CD4-positive, alpha-beta T cell treated with Interleukin-10 for 1 hour (primary cell): ENCODE measurements at places on chromosomes 2 and 18.
A peak's percentile ranks its signal among the peaks of the same experiment; 100 is the strongest.

DNA sequence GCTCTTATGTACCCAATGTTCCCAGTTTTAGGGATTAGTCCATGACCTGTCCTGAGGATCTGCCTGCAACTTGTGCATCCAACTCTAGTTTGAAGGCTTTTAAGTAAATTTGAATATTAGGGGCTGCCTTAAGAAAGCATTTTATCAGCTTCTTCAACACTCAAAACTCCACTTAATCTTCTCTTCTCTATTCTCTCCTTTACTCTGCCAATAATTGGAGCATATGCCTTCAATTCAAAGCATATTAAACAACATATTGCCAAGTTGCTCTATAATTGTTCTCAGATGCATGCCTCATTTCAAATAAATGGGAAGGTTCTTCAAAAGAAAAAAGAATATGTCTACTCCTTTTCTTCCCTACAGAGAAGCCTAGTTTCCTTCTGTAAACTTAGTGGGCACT is 84.8 kb upstream of the NCKAP5 start:
- DNase-seq = no peak

DNA sequence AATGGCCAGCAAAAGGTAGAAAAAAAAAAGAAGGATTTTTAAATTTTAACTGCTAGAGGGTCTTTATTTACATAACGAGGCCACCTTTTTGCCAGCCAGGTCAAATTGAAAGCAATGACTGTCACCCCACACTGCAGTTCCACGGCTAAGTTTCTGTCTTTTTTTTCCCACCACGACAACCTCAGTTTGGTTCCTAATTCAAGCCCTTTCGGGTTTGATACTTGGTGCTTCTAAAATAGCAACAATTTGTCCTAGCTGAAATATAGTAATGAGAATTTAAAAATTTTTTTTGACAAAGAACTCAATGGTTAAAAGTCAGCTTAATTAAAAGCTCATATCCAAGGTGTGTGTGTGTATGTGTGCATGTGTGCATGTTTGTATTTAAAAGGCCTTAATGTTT is 16.4 kb upstream of the NMS start:
- no peak for DNase-seq

DNA sequence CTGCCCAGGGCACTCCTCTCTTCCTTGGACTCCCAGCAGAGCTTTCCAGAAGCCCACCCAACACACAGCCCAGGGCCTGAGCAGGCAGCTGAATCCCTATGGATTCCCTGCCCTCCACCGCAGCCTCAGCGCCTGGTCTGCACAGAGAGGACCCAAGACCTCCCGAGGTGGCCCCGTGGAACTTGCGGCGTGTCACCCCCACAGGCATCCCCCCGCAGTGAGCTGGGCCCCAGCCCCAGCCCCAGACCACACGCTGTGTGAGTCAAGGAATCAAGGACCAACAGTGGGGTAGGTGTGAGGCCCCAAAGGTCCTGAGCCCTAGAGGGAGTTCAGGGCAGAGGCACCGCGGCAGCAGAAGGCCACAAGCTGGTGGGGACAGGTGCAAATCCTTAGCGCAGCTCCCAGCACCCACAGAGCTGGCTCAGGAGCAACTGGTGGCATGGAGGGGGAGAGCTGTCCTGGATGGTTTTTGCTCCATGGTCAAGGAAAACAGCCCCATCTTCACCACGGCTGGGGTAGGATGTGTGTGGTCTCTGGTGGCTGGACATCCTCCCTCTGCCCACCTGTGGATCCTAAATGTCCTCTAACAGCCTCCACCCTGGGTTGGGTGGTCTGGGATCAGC is 8.5 kb downstream of the HS6ST1 start:
- no peak for DNase-seq

DNA sequence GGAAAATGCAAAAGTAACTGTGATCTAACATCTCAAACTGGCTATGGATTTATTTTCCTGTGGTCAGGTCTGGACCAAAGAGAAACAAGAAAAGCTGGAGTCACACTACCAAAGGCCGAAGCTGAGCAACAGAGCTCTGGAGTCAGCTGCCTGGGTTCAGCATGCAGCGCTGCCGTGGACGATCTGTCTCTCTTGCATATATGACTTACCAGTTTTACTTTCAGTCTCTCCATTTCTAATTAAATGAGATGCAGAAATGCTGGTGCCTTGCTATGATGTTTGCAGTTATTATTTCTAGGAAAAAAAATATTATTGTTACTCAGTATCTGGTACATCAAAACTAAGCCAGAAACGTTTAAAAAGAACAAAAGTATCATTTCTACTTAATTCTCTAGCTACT is 813.2 kb downstream of the RNF144A start:
- peak; percentile 37 for DNase-seq

DNA sequence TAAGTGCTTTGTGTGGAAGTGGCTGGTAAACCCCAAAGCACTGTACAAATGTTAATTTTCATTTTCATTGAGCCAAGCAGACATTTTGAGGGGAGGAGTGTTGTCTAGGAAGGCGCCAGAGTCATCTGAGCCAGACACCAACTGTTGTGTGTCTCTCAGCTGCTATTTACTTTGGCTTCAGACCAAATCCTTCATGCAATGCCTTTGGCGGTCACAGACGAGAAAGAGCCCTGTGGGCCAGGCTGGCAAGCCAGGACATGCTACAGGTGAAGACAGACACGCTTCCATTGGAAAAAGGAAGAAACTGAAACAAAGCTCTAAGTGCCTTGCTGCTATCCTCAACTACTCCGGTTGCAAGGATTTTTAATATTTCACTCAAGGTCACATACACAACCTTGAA is 115.4 kb upstream of the CDC42EP3 start:
- no peak for DNase-seq

DNA sequence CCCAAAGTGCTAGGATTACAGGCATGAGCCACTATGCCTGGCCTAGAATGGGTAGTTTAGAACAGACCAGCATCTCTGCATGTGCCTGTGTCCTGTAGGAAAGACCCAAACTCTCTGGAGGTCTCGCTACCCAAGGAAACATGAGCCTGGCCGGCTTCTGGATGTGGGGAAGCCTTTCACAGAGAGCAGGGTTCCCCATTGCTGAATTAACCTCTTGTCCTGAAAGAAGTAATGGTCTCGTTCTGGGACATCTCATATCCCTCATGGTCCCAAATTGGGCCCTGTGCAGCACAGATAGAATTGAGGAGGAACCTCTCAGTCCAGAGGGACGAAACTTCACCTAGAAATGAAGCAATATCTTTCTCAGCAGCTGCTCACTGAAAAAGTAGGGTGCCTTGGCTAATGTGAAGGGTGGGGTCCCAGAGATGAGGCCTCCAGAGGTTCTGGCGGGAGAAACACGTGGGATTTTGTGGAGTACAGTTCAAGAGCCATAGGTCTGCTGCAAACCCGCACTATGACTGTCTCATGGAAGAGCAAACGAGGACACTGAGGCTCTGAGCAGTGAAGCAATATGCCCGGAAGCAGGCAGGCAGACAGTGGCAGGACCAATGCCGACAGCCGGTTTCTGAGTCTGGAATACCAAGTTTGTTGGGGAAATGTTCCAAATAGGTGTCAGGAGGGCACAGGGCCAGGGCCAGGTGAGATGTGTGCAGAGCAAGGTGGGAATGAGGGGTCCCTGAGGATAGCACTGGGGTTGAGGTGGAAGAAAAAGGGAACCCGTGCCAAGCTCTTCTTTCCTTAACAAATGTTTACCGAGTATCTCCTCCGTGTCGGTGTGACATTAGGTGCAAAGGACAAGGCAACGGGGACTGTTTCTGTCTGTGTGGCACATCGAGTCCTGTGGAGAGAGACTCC is 121.0 kb upstream of the TWIST2 start:
- no peak for DNase-seq

DNA sequence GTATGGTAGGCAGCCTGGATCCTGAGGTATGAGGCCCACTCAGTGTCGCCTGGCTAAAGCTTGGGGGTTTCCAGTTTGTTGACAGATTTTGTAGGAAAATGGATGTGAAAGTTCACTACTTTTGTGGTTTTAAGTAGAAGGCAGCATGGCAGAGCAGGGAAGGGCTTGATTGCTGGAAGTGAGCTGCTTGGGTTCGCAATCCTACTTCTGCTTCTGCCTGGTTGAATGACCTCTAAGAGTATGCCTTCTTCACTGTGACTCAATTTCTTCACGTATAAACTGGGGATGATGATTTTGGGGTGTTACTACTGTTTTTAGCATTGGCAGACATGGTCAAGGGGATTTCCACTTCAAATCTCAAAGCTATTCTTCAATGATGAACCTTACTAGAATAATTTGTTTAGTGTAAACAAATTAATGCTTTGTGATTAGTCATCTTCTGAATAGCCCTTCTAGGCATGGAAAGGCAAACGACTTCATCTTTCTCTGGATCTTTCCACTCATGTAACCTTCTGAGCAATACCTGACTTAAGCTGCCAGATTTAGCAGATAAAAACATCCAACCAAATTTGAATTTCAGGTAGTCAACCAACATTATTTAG is 13.2 kb downstream of the BMP10 start:
- peak; percentile 17 for DNase-seq

- DNase-seq = peak; percentile 48
Measured at GRCh38 chr18:56702946-56703345, 51.8 kb downstream of the WDR7 start.

- DNase-seq = no peak
Measured at GRCh38 chr2:75047992-75048625, 89.7 kb downstream of the POLE4 start.

DNA sequence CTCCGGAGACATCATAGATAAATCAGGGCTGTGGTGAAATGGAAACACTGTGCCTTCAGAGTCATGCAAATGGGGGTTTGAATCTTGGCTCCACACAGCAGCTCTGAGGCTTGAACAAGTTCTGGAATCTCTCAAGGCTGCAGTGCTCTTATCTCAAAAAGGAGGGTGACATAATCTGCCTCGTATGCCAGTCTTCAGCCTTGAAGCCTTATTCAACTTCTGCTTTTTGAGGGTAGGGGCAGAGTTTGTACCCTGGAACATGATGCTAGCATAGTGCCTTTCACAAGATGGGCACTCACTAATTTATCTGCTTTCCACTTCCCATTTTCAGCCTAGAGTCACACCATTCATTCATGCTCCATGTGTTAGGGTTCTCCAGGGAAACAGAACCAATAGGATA is 42.3 kb downstream of the GATA6 start:
- DNase-seq = no peak

DNA sequence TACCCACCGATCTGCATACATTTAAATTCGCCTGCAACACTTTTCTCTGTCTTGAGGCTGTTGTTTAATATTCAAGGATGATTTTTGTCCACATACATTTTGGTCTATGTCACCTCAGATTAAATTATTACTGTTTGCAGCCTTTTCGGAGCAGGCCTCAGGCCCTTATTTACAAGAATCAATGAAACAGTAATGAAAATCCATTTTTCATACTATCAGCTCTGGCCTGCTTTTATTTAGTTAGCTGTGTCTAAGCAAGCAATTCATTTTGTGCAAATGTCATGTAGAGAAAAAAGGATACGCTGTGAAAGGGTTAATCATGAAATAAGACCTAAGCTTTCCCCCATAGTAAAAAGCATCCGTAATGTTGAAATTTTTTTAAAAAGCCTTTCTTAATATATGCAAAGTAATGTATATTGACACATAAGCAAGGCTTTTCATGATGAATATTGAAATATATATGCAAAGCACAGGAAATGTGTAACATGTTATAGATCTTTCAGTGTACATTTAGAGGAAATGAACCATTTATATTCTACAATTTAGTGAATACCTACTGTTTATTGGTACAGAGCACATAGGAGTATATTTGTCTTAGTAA is 1135.3 kb upstream of the ZEB2 start:
- DNase-seq = no peak

DNA sequence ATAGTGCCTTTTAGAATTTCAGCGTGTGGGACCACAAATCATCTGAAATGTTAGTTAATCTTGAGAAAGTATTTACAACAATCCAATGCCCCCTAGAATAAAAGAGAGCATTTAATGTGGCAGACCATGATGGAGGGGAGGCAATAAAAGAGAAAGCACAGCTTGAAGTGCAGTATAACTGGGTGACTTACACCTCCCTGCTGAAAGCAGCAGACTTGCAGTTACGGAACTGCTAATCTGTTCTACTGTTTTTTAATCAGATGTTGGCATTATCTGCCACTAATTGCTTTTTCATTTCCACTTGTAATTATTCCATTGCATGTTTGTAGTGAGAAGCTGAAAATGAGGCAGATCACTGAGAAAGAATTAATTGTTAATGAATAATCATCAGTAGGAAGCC is 130.5 kb upstream of the ITGA4 start:
- no peak for DNase-seq

- no peak for DNase-seq
Measured at GRCh38 chr18:62723666-62724281, 8.4 kb downstream of the PHLPP1 start.

- no peak for DNase-seq
Measured at GRCh38 chr18:27213123-27213717, 28.1 kb upstream of the CHST9 start.

GRCh38 chr2:1823187-1824169 is 79.2 kb upstream of the PXDN start:
- DNase-seq = no peak

DNA sequence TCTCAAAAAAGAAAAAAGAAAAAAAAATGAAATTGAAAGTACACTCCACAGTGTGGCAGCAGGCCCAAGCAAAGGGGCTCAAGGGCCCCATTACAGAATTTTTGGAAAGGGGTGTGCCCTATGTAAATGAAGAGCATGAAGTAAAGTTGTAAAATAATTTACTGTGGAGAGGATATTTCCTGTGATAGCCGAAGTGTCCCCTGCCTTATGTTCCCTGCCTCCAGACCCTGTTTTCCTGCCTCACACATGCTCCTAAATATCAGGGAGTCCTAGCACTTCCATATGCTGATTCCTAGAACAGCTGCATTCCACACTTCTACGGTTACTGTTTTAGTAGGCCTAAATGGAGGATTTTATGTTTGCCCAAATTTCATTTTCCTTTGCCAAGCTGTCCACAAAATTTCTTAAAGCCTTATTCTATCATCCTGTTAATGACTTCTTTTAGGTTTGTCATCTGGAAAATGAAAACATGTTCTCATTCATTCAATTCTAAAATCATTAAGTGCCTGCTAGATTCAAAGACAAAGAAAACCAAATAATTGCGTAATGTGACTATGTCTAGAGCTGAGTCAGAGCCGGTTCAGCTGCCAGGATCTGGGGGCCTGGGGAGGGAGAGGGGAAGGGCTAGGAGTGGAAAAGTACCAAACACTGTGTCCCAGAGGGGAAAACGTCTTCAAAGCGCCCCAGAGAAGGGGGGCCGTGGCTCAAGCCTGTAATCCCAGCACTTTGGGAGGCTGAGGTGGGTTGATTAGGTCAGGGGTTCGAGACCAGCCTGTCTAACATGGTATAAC is 25.9 kb upstream of the IMPA2 start:
- no peak for DNase-seq

DNA sequence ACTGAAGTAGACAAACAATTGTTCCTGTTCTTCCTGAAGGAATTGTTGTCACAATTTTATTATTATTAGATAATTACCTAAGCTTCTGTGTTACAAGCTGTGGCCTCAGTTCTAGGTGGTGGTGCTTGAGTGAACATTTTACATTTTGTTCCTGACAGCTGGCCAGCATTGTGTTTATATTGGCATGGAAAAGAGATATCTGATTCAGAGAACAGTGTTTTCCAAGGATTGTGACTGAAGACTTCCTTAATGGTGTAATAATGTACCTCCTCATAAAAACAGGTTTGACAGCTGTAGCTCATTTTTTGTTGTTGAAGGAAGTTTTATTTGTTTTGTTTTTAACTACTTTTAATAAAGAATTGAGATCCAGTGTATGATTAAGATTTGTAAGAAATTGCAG is 95.2 kb downstream of the EPB41L5 start:
- no peak for DNase-seq
